ENCODE measurements at places on chromosomes 5 and 9. TPM values are rescaled to one million over a fixed set of nuclear protein-coding genes. Genes with fewer than 3 reads are reported as not detected.

The CAMK4 gene
- 1.2 TPM for total RNA-seq

DNA sequence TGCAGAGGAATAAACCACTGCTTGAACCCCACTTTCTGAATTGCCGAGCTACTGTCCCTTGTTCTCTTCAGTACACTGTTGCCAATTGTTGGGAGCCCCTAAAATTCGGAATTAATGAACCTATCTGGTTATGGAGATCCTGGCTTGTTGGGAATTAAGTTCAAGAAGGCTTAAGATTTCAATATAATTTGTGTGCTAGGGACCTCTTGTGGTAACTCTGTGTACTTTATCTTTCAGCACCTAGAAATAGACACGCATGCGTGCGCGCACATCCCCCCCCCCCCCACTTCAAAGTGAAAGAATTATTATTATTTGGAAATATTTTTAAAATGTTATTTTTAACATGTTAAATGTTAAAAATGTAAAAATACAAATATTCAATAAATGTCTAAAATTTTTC is 53.3 kb upstream of the FAM169A start:
- no peak for DNase-seq

DNA sequence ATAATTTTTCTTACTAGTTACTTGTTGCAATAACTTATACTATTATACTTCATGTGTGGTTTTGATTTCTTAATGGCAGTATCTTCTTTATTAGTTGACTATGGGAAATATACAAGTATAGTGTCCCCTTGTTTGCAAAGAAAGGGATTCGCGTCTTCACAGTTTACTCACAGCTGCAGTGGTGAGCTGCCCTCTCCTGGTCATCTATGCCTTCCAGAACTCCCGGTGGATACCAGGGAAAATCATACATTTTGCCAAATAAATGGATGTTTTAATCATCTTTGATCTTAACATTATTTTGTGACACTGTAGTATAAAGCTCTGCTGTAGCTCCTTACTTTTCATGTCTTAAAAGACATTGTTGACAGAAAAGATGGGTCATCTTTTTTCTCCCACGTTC is 142.0 kb downstream of the ZCCHC7 start:
- no peak for DNase-seq

GRCh38 chr5:111308951-111309350 is 84.8 kb downstream of the CAMK4 start:
- no peak for DNase-seq

The FRMPD1 gene
- 1.8 TPM for total RNA-seq

GRCh38 chr5:146048994-146049703 is 56.2 kb downstream of the PLAC8L1 start:
- peak; percentile 54 for DNase-seq

DNA sequence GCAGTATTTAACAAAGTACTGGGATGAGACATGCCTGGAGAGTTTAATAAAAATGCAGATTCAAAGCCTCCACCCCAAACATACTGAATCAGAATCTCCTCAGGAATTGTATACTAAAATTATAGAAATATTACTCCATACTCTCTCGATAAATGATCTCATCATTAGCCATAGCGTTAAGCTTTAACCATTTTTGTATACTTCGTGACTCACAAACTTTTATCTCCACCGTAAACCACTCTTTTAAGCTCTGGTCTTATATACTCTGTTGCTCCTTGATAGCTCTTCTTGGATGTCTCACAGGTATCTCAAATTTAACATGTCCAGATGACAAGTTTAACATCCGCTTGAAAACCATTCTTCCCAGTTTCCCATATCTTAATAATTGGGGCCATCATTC is 327.8 kb downstream of the ADGRV1 start:
- DNase-seq = no peak

- DNase-seq = no peak
These were observed 119.8 kb upstream of the TBC1D2 start for GRCh38 chr9:98375138-98375726.

GRCh38 chr5:180684623-180685161 is 35.3 kb upstream of the FLT4 start:
- DNase-seq = no peak

GRCh38 chr9:93679536-93680442 is 103.4 kb downstream of the PHF2 start:
- DNase-seq = peak; percentile 28

GRCh38 chr9:123131258-123131657 is 97.8 kb downstream of the GPR21 start:
- no peak for DNase-seq

DNA sequence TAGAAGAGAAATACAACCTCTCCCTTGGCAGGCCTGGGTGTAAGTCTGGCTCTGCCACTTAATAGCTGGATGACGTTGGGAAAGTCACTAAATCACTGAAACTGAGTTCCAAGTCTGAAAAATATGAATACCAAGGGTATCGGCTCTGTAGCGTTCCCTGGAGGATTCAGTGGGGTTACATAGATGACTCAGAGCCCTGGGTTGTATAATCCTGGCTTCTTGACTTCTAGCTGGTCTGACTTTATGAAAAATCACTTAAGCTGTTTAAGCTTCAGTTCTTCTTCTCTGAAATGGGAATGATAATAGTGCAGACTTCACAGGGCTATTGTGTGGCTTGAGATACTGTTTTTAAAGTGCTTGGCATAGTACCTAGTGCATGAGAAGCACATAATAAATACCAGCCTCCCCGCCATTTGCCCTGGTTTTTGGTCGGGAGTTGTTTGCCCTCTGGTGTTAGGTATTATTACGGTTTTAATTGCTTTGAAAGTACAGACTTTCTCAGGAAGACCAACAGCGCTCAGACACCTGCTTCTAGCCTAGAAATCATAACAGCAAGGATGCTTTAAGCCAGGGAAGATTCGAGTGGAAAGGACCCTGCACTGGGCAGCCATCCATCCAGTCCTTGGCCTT is 43.0 kb downstream of the CYFIP2 start:
- no peak for DNase-seq

GRCh38 chr9:101625876-101626275 is 31.1 kb upstream of the PPP3R2 start:
- no peak for DNase-seq

- DNase-seq = no peak
These were observed 155.9 kb downstream of the TTLL11 start for GRCh38 chr9:121937240-121937639.

The SPEF2 gene
- total RNA-seq = 4.5 TPM

GRCh38 chr5:173866243-173866857 is 21.8 kb upstream of the CPEB4 start:
- no peak for DNase-seq
